T47D (cell line): ENCODE measurements at places on chromosomes 11 and 22.

GRCh38 chr11:122594986-122595645 is 60.4 kb upstream of the UBASH3B start:
- no peak for DNase-seq

- DNase-seq: no peak
These were observed 92.9 kb upstream of the ISX start for GRCh38 chr22:34973016-34973415.

GRCh38 chr22:42711281-42711731 is 9.4 kb downstream of the A4GALT start:
- no peak for DNase-seq

DNA sequence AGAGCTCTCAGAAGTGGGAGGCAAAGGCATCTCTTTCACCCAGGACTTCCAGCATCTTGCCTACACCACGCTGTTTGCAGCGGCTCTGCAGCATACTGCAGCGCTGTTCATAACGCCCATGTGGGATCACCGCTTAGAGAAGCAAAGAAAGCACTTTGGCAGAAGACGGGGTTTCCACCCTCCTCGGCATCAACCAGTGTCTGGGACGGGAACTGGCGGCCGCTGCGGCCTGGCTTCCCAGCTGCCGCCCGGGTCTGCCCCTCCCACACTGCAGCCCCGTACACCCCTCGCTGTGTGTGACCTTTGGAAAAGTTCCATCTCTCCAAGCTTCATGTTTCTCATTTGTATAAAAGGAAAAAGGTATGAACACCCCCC is 545 bp upstream of the TIRAP start:
- DNase-seq: peak; percentile 43

DNA sequence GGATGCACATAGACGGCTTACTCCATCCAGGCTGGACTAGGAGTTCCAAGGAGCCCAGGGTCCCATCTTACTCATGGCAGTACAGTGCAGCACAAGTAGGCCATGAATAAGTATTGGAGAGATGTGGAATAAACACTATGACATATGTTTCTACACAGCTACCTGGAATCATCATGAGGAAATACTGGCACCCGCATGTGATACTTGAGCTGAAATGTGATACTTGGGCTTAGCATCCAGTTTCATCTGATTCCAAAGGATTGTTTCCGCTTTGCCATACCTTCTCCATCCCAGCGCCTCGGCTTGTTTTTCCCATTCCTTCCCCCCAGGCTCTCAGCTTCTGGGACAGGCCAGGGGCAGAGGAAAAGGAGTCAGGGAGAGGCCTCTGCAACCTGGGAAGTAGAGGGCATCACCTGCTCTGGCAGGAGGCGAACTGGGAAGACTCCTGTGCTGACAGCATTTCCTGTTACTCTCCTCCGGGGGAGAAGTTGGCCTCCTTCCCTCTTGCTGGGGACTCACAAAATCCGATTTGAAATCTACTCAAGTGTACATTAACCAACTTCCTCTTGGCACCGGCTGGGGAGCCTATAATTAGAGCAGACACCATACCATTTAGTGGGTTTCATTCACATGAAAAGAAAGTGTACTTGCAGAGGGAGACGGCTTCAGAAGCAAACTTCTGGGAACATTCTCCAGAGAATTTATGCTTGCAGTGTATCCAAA is 187.8 kb downstream of the MIAT start:
- no peak for DNase-seq
